Stimulated activated CD8-positive, alpha-beta memory T cell treated with anti-CD3 and anti-CD28 coated beads, Interleukin-2, amount 100 ng/mL, for 1 hour (primary cell): ENCODE measurements at places on chromosomes 5 and 9.

DNA sequence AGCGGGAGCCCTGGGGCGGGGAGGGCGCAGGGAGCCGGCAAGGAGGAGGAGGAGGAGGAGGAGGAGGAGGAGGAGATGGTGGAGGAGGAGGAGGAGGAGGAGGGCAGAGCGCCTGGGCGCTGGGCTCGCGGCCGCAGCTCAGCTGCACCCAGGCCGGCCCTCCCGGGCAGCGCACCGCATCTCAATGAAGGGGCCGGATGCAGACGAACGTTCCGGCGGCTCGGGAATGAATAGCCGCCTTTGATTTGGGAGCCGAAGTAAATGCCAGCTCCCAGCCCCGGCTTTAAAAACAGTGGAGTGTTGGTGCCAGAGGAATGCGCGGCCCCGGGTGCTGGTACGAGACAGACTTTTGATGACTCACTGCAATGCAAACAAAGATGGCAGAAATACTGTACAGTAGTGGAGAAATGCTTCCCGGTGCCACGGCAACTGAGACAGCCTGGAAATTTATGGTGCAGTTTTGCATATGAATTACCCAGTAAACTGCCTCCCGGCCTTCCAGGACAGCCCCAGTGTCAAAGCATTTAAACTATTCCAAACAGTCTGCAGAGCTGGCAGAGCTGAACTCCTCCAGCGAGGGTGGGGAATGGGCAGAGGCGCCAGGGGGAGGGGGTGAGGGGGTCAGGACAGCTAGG is 43.1 kb downstream of the NACC2 start:
- no peak for DNase-seq

DNA sequence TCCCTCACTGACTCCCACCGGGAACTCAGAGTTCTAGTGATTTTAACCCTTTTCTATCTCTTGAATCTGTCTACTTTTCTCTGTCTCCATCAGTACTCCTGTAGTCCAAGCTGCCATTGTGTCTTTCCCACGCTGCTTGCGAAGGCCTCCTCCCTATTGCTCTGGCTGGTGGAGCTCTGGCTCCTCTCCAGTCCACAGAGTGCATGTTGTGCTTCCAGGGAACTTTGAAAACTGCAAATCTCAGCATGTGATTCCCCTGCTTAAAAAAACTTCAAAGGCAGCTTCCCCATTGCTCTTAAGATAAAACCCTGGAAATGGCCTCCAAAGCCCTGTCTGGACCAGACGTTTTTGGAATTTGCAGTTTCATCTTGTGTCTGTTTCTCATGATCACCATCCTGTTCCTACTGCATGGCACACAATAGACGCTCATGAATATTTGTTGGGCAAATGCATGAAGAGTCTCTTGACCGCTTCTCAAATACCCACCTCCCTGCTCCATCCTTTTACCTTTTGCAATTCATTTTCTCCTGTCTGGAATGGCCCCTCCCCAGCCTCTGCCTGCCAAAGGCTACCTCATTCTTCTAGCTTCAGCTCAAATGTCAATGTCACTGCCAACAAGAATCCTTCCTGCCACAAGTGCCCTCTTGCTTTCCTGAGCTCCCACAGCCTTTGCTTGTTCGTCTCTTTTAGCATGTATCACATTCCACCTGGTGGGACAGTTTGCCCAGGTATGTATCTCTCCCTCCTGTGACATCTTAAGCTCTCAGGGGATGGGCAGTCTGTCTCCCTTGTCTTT is 293.2 kb downstream of the ARHGAP26 start:
- DNase-seq: no peak

DNA sequence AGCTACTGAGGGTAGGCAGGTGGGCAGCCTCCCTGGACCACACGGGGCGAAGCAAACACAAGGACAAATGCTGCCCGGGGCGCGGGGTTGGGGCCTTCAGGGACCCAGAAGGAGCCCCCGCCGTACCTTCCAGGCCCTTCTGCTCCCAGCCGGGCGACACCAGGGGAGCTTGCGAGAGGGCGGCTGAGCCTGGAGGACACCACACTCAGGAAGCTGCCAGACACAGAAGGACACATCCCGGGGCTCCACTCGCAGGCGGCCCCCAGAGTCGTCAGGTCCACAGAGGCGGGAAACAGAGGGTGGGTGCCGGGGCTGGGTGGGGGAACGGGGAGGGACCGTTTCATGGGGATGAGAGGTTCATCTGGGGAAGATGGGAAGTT is 58.5 kb upstream of the UBAC1 start:
- no peak for DNase-seq

- DNase-seq: no peak
Measured at GRCh38 chr5:73441378-73441777, 7.2 kb downstream of the FOXD1 start.

GRCh38 chr9:96299823-96300222 is 2.2 kb downstream of the HSD17B3 start:
- no peak for DNase-seq

- no peak for DNase-seq
Measured at GRCh38 chr9:89213396-89213880, 34.8 kb upstream of the SHC3 start.

GRCh38 chr9:34685591-34685990 is 5.5 kb downstream of the CCL19 start:
- DNase-seq: no peak

DNA sequence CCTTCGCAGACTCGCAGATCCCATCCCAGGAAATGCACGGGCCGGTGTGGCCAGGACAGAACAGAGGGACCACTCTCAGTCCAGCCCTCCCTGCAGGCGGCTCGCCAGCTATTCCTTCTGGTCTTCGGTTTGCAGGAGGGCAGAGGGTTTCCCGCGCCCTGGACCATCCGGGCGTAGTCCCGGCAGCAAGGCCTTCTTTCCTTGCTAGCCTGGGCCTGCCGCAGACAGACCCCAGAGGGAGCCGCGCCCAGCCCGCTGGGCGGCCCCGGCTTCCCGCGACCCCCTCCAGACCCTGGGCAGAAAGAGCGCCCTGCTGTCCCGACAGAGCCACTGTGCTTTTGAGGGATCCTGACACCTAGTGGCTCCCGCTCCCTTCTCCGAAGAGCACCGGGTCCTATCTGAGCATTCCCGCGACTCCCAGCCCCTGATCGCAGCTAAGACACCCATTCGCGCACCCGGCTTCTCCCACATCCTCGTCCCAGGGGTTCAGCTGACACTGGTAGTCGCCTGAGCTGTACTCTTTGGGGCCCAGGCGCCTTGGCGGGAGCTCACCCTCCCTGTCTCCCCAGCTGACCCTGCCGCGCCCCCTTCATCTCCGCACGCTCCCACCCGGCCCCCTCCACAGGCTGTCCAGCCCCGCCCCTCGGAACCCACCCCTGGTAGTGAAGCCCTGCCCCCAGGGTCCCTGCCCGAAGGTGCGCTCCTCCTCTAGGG is 1.1 kb downstream of the CFAP90 start:
- no peak for DNase-seq

GRCh38 chr5:174188295-174188694 is 142.8 kb downstream of the NSG2 start:
- no peak for DNase-seq

GRCh38 chr5:7851617-7852289 is 820 bp upstream of the CFAP90 start:
- DNase-seq: no peak

DNA sequence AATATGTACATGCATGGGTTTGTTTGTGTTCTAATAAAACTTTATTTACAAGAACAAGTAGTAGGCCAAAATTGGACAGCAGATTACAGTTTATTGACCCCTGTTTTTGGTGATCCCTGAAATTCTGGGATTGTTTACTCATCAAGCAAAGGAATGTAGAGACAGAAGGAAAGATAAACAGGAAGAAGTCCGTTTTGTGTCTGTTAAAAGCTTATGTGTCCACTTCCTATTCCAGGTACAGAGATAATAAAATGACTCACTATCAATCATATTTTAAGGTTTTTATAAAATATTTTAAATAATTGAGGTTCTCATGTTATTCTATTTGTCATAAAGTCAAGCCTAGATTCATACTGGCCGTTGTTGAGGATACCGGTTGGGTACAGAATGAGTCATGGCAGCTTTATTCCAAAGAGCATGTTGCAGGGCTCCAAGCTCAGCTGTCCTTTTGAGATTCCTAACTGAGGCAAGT is 214.9 kb upstream of the DAB2 start:
- DNase-seq: no peak

DNA sequence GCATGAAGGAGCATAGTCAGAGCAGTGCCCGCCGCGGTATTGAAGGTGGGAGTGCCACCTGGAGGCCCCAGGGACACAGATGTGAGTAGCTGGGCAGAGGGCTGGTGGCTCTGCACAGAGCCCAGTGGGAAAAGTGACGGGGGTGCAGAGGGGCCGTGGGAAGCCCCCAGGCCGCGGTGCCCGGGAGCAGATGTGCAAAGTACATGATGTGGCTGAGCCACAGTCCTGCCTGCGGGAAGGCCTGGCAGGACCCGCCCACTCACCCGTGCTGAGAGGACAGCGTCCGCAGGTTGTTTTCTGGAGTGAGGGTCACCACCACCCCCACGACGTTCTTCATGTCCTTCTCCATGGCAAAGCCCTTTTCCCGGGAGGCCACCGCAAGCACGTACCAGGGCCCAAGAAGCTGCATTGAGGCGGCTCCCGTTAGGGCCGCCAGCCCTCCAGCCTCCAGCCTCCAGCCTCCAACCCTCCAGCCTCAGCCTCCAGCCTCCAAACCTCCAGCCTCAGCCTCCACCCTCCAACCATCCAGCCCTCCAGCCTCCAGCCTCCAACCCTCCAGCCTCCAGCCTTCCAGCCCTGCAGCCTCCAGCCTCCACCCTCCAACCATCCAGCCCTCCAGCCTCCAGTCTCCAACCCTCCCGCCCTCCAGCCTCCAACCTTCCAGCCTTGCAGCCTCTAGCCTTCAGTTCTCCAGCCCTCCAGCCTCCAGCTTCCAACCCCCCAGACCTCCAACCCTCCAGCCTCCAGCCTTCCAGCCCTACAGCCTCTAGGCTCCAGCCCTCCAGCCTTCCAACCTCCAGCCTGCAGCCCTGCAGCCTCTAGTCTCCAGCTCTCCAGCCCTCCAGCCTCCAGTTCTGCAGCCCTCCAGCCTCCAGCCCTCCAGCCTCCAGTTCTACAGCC is 914 bp downstream of the LCN6 start:
- DNase-seq: no peak

GRCh38 chr5:77379558-77380061 is 112.5 kb downstream of the WDR41 start:
- no peak for DNase-seq

- no peak for DNase-seq
Measured at GRCh38 chr5:31983851-31984250, 190.3 kb downstream of the GOLPH3 start.

DNA sequence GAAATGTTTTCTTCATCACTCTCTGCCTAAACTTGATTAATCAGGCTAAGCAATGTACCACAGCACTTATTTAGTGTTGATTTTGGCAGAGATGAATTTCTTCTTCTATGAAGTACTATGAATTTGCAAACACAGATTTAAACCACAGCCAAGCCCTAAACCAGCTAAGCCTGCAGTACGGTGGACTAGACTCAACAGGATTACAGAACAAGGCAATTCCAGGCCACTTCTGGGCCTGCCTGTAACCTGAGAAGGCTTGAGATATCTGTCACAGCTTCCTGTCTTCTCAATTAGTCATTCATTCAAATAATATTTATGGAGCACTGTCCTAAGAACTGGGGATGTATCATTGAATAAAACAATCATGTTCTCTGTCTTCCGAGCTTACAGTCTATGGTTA is 32.4 kb upstream of the CAST start:
- DNase-seq: no peak

DNA sequence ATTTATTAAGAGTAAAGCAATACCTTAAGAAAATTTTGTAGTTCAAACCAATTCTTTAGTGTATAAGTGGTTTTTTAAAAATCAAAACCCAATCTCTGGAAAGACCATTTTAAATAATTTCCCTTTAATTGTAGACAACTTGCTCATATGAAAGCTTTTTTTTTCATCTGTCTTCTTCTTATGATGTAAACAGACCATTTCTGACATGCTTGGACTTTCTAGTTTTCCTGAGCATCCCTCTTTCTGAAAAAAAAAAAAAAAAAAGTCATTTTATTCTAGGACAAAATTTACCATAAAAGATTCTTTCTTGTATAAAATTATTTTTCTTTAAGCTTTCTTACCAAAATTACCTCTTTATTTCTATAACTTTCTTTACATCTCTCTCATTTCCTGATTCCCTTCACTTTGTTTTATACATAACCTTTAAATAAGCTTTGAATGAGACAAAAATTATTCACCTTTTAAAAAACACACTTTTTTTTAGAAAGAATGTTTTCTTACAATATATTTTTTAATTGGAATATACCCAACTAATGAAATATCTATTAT is 67.5 kb downstream of the COL15A1 start:
- DNase-seq: no peak

DNA sequence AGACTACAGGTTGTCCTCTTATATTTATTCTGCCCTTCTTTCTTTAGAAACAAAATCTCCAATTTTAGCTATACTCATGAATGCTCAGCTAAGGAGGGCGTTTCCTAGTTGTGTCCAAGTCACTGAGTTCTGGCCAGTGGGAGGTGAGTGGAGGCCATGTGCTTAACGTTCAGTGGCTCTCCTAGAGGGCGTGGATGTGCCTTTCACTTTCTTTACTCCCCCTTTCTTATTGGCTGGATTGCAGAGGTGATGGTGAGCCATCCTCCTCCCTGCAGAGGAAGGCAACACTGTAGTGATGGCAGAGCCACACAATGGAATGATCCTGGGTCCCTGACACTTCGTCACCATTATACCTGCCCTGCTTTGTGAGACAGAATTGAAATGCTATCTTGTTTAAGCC is 54.6 kb downstream of the ALG2 start:
- no peak for DNase-seq

DNA sequence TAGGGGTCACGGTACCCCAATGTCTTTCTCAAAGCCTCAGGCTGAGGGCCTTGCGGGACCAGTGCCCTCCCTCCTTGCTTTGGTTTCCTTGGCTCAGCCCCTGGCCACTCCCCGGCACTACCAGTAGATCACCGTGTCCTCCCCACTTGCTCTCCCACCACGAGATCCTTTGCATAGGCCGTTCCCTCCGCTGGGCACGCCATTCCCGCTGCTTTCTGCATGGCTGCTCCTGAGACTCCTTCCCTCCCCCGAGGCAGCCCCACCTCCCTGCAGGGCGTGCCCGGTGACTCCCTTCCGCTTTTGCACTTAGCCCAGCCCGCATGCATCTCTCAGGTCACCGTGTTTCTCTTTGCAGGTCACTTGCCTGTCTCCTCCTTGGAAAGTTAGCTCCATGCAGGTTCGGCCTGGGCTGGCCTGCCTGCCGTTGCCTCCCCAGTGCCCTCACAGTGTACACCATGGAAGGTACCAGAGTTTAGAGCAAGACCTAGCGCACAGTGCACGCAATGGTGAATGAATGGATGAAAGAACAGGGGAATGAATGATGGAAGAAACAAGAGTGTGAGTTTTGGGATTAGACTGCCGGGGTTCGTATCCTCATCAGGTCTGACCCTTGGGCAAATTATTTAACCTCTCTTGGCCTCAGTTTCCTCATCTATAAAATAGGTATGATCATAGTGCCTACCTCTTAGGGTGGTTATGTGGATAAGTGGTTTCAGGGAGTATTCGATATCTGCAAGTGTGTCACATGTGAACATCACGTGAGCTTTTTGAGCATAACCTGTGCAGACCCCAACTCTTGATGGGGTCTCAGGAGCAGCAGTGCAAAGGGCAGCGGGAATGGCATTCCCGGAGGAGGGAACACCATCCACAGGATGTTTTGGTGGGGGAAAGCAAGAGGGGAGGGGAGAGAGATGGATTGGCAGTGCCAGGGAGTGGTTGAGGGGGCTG is 214.3 kb downstream of the C9orf50 start:
- no peak for DNase-seq

- no peak for DNase-seq
Measured at GRCh38 chr5:137856201-137856600, 11.5 kb upstream of the MYOT start.
